HEK293T (cell line): ENCODE measurements at places on chromosomes 4 and X.

DNA sequence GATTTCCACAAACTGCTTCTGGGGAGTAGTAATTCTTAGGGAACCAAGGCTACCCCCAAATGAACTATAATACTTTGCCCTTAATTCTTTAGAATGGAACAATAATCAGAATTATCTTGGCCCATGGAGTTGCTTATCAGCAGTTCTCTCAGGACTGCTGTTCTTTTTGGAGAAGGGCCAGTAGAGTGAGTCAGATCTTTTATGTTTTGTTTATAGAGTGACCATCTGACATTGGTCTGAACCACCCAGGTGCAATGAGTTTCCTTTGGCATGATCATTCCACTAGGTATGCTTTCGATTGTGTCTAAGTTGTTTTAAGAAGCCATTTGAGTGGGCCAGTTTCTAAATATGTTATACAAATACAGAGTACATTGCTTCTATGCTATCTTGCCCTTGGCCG, 31.8 kb downstream of the PRRG1 start:
- no peak for DNase-seq

GRCh38 chr4:169254546-169254983, 16.2 kb downstream of the SH3RF1 start:
- DNase-seq: no peak

DNA sequence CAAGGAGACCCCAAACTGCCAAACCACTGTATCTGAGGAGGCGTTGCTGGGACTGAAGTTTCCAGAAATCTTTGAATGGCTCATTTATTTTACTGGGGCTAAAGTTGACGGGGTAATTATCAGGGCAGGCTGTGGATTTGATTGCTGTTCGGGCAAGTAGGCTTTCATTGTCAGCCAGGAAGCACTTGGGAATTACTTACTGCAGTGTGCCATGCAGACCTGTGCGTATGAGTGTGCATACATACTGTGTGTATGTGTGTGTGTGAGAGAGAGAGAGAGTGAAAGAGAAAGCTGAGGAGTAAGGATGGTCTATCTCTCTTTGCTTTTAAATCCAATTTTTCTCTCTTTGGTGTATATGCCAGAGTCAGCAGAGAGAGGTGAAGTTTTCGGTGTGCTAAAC, 122.7 kb downstream of the NPNT start:
- no peak for DNase-seq

DNA sequence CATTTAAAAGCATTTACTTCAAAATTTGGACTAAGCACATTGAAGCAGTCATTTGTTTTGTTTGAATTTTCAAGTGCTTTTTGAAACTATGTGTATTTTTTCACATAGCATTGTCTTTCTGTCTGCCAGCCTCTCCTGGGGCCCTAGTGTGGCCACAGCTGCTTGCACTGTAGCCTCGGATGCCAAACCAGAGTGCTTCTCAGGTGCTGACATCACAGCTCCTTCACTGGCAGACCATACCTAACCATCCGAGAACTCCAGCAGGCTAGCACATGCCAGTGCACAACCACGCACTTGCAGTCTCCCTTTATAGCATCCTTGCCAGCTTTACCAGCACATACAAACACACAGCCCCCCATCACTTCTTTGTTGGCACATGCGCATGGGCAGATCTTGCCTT, 1019.7 kb downstream of the STPG2 start:
- DNase-seq: no peak

DNA sequence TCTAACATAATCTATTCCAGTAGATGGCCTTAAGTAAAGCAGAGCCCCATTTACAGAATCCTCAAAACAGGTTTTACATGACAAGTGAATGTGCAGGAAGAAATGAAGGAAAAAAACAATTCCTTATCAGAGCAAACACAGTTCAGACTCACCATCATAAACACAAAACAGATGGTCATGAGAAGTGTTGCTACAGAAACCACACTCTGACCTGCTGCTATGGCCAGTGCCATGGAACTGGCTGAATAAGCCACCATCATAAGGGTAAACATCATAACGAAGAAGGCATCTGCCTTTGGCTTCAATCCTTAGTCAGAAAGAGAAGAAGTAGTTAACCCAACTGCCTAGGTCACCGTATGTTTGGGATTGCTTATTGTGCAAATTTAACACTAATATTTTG, 61.1 kb downstream of the ABCG2 start:
- no peak for DNase-seq

DNA sequence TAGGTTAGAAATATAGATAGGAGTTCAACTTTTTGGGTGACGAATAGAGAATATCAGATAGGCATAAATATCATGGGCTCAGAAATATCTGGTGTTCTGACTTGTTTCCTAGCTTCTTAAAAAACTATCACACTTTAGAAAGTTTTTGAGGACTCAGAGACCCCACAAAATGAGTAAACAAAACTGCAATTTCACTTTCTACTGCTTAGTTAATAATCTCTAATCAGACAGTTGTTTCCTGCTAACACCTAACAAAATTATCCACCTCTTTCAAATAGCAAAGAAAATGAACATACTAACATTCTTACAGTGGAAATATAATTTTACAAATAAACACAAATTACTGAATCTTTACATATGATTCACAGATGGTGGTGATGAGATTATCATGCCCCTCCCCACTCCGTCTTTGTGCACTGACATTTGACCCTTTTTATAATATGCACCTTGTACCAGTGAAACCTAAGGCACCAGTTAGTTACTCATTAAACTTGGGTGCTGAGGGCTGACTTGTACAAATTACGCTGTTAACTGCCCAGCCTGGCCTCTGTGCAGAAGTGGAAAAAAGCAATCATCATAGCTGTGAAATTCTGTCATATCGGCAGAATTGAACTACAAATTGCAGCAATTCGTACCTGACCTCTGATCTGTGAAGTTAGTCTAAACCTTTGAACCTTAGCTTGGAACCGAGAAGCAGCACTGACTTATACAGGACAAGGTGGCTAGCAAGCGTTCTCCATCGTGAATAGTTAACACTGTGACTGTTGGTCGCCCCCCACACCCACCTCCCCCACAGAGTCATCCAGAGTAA, 138.7 kb downstream of the CHRNA9 start:
- DNase-seq: no peak

- DNase-seq: peak; percentile 49
Measured at GRCh38 chrX:134718105-134718965, 60.1 kb upstream of the PLAC1 start.

DNA sequence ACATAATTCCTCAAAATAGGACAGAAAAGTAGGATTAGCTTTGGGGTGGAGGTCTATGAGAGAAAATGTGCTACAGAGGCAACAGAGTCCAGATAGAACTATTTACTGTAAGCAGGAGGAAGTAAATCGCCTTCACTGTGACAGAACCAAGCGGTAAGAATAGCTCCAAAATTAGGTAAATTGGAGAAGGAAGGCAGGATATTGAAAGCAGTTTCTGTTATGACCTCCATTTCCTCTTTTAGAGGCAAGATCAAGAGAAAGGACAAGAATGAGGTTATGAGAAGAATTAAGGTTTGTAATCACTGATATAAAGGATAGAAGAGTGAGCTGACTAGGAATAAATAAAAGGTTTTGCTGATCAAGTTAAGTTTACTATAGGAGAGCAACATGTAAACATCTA, 44.1 kb upstream of the NEUROG2 start:
- DNase-seq: no peak

DNA sequence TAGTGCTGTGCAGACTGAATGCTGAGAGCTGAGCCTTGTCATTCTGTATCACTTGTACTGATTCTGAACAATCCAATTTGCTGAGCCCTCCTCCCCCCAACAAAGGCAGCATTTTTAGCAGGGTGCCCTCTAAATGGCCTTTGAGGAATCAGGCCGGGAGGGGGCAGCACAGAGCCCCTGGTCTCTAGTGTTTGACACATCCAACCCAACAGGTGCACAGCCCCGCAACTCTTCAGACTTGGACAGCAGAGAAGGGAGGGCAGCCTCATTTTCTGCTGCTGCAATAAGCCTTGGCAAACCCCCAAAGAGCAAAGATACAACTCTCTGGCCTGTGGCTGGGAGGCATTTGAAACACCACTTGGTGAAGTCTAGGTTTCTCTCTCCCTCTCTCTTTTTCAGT, 3.4 kb downstream of the ATP1B4 start:
- peak; percentile 74 for DNase-seq

- no peak for DNase-seq
Measured at GRCh38 chrX:67543818-67544217, at the start of gene AR. TSS of gene AR (plus strand) at chrX:67544021. CDS start at chrX:67545147, 1,126 bp downstream.

DNA sequence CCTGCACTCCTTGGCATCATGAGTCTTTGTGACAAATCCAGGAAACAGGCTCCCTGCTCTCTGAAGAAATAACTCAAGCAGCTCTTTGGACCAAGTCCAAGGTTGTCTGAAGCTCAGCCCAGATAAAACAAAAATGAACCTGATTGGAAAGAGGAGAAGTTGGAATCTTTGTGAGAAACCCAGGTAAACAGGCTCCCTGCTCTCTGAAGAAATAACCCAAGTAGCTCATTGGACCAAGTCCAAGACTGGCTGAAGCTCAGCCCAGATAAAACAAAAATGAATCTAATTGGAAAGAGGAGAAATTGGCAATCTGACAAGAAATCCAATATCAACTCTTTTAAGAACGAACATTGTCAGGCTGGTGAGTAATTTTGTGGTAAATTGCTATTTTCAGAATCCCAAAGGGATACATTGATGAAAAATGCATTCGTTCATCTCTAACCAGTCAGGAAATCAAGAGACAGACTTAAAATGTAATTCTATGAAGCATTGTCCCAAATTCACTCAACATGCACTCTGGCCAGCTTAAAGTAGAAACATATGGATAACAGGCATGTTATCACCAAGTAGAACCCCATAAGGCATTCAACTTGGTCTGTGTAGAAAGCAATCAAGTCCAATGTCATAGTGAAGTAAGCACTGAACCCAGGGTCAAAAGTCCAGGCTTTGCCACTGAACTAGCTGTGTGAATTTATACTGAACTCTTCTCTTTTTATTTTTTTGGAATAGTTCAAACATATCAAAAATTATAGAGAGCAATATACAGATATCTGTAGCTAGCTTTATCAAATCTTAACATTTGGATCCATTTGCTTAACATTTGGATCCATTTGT, 16.8 kb upstream of the NFXL1 start:
- no peak for DNase-seq

DNA sequence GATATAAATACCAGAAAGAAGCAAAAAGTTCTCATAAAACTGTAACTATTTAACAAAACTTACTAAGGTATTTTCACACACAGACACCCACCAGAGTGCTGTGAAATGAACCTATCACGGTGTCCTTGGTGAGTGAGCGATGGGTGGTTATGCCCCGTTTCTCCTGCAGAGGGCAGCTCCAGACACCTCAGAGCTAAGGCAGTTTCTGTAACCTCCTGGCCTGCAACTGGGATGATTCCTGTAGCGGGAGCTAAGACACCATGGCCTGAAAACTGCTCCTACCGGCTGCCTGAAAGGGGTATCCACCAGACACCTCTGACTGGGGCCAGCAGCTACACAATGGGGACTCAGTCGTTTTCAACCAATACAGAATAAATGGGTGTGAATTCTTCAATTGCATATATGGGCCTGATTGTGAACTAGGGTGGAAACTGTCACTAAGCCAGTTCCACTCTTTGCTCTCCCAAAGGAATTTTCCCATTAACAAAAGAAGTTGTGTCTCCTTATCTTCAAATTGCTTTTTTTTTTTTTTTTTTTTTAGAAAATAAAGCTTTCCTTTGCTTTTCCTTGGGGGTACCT, 2375.8 kb upstream of the TENM3 start:
- peak; percentile 76 for DNase-seq

DNA sequence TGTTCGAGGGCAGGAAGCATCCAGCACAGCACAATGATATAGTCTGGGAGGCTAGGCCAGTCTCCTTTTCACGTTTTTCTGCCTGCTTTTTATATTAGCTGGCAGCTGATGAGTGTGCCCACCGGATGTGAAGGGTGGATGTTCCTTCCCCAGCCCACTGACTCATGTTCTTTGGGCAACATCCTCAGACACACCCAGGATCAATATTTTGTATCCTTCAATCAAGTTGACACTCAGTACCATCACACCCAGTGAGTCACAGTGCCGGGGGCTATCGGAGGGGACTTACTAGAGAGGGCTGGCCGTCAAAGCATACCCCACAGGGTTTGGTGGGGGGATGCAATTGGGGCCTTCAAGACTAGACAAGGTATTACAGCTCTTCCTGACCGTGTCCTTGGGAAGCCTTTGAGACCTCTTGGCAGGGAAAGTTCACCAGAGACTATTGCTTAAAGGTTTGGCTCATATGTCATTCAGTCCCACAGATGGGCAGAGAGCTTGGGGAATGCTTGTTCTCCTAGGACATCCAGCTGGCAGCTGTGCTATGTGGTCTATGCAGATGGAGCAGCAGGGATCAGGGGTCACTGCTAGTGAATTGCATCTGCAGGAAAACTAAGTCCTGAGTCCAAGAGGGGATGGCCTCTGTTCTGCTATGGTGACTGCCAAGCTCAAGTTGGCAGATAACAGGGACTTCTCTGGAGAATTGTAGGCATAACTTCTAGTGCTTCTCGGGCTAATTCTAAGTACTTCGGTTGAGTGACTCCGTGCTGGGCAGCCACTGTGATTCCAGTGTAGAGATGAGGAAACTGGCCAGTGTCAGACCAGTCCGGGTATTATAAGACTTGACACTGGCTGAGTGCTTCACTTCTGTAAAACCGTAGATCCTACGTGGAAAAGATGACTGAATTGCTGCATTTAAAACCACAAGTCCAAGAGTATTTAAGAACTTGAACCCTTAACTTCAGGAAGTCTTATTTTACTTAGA, 12.9 kb upstream of the WDR1 start:
- no peak for DNase-seq

GRCh38 chr4:67030636-67031035, 514.7 kb downstream of the CENPC start:
- DNase-seq: no peak

DNA sequence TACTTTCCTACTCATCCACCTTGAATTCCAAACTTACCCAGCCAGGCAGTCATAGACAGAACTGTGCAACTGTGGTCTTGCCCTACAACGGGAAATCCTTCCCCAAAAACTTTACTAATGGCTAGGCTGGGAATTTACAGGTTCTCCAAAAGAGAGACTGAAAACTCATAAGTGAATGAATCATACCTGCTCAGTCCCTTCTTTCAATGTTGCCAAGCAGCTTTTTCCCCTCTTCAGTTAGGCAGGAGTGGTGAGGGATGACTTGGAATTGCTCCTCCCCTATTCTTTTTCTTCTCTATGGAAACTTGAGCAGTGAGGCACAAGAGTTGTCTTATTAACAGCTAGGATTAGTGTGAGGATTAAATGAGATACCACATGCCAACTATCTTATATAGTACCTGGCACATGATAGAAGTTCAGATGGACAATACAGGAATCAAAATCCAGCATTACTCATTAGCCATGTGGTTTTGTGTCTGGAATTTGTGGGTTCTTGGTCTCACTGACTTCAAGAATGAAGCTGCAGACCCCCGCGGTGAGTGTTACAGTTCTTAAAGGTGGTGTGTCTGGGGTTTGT, 105.9 kb downstream of the TEX13A start:
- DNase-seq: no peak

- DNase-seq: no peak
Measured at GRCh38 chrX:74890676-74891430, 34.4 kb downstream of the NEXMIF start.
